Stimulated activated CD8-positive, alpha-beta memory T cell treated with anti-CD3 and anti-CD28 coated beads, Interleukin-2, amount 100 ng/mL, for 1 hour (primary cell): ENCODE measurements at places on chromosomes 12 and 14.
A peak's percentile ranks its signal among the peaks of the same experiment; 100 is the strongest.

GRCh38 chr14:42391146-42391834 lies 784.6 kb downstream of the LRFN5 start:
- no peak for DNase-seq

DNA sequence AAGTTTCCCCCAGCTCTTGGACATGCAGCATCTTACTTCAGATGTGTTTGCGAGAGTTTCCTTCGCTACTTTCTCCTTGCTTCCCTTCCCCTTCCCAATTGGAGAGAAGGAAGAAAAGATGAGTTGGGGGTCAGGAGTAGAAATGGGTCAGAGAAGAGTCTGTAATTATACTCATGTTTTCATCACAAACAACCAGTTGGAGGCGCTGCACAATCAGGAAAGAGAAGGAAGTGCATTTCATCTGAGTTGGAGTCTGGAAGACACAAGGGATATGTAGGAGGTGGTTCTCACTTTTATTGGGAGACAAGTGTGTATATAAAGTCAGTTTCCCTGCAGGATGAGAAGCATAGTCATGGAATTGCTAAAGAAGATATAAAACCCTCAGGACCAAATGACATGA lies 31.3 kb upstream of the VSX2 start:
- no peak for DNase-seq

DNA sequence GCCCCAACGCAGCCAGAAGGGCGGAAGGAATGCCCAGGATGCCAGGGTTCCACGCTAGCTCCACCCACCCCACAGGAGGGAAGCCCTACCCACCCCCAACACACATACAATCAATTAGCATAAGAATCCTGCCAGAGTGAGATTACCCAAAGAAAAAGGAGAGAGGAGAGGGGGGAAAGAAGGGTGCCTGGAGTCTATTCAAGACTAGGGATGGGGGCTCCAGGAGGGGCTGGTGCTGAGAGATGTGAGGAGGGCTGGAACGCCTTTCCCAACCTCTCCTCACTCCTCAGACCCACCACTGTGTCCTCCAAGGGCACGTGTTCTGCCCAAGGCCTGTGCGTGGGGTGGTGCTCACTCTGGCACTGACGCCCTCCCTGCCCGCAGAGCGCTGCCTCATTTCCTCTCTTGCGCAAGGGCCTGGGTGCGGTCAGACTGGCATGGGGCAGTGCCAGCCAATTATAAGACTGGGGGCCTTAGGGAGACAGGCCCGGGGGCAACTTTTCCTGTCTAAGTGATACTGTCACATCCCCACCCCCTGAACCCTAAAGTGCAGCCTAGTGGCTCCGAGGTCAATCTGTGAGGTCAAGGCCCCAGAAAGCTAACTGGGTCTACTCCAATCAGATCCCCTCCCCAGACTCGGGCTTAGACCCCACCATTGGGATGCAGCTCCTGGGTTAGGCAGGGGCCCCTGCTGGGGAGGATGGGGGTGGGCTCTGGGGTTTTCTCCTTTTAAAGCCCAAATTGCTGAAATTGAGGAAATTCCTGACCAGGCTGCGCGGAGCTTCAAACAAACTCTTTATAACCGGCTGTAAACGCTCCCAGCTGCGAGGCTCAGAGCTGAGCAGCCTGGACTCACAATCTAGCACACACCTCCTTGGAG lies 10.2 kb upstream of the ITGB7 start:
- DNase-seq: no peak

GRCh38 chr12:51103977-51104376 lies 20.6 kb upstream of the CSRNP2 start:
- no peak for DNase-seq

DNA sequence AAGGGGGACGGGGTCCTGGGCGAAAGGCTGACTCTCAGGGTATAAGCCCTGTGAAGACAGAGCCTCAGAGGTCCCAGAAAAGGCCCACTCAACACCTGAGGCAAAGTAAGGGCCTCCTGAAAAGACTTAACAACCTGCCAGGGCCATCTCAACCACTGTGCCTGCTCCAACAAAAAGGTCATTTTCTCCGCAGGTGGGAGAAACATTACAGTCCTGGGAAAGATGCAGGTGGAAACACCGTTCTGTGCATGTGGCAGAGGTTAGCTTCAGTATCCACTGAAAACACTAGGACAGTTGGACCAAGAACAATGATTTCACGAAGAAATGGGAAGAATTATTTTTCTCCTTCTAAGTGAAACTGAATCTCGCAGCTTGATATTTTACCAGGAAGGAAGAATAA lies 50.9 kb downstream of the CCDC88C start:
- no peak for DNase-seq

- DNase-seq: no peak
These were observed 49.8 kb upstream of the LRRK2 start for GRCh38 chr12:40175045-40175444.

DNA sequence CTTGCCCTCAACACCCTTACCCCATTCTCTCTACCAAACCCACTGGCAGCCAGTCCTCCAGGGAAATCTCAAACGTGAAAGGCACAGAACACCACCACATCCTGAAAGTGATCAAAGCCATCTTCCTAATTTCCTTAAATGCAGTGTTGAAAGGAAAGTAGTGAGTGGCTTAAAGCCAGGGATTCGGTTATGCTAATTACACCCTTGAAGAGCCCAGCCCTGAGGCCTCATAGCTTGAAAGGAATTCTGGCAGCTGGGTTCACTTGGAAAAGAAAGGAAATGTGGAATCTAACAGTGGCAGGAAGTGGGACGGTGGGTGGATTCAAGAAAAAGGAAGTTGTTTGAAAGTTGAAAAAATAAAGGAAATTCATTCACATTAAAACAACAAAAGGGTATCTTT lies 73.0 kb upstream of the FICD start:
- no peak for DNase-seq

DNA sequence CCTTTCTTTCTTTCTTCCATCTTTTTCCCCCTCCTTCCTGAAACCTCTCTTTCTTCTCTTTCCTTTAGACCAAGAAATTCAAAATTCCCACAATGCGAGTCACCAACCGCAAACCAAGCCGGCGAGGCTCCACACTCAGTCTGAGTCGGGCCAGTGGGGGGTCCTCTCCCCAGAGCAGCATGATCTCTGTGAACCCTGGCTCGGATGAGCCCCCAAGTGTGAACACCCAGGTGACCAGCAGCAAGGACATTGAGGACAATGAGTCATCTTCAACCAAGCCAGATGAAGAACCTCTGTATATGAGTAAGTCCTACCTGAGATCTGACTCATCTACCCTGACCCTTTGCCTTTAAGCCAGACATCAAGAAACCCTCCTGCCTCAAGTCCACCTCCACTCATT lies 88.6 kb upstream of the TMEM233 start:
- DNase-seq: no peak

GRCh38 chr12:27193854-27194544 lies 50.1 kb upstream of the STK38L start:
- no peak for DNase-seq

GRCh38 chr14:99908653-99909250 lies 115.5 kb downstream of the EML1 start:
- no peak for DNase-seq

- no peak for DNase-seq
These were observed 4.0 kb downstream of the KRT5 start for GRCh38 chr12:52515927-52516831.

DNA sequence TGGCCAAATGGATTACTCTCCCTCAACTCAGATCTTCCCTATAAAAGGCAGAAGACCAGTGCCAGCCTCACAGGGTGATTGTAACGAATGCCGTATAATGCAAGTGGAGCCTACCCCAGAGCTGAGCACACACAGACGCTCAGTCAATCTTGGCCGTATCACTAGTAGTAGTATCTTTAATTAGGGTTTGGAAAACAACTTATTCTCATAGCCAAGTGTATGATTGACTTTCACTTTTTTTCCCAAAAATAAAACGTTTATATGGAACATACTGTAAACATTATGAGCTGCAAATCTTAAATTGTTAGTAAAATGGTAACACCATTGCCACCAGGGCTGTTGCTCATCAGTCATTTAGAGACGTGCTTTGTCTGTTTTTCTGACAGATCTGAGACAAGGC lies 30.4 kb downstream of the PLEKHG7 start:
- no peak for DNase-seq

GRCh38 chr12:27383429-27384260 lies 51.0 kb downstream of the BMAL2 start:
- peak; percentile 12 for DNase-seq

DNA sequence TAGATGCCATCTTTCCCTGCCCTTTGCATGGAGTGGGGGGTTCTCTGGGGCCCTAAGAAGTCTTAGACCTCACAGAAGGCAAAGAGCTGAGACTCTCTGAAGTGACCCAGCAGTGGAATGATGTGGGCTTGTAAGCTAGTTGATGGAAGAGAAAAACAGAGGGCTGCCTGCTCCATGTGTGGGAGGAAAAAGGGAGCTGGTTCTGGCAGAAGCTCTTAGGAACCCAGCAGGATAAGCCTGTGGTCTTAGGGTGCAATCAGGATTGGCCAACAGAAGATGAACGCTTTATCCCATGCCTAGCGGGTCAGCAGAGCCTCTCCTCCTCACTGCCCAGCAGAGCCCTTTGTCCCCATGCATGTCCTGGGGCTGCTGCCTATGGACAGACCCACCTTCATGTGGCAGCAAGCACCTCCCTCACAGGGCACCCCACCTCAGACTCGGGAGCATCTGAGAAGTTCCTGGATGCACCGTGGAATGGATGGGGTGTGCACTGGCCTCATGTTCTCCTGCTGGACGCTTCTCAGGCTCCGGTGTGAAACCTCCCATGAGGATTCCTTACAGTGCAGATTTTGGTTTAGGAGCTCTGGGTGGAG lies 152.7 kb downstream of the ADGRD1 start:
- no peak for DNase-seq

DNA sequence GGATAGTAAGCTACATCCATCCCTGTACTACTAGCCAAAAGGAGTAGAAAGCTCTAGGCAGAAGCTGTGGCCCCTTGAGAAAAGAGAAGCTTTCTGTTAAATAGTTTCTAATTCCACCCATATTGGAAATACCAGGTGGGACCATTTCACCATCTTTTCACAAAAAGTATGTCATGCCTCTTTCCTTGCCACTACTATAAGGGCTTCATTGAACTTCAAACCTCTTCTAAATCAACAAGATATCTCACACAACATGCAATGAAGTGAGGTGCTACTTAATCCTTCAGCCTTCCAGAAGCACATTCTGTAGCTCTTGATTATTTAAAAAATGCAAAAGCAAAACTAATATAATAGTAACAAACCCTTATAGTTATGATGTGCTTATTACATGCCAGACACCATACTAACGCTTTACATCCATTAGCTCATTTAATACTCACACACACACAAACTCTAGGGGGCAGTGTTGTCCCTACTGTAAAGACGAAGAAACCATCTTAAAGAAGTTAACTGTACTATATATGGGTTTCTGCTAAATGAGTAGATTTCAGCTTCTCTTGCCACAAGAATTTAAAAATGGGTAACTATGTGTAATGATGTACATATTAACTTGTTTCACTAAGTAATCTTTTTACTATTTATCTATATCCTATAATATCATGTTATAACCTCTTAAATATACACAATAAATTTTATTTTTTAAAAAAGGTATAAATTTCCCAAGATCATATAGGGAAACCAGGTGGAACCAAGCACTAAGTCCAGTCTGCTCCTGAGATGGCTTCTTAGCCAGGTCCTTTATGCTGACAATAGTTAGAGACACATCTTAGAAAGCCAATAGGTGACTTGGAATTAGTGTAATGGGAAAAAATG lies 124.4 kb downstream of the RPS29 start:
- peak; percentile 10 for DNase-seq

DNA sequence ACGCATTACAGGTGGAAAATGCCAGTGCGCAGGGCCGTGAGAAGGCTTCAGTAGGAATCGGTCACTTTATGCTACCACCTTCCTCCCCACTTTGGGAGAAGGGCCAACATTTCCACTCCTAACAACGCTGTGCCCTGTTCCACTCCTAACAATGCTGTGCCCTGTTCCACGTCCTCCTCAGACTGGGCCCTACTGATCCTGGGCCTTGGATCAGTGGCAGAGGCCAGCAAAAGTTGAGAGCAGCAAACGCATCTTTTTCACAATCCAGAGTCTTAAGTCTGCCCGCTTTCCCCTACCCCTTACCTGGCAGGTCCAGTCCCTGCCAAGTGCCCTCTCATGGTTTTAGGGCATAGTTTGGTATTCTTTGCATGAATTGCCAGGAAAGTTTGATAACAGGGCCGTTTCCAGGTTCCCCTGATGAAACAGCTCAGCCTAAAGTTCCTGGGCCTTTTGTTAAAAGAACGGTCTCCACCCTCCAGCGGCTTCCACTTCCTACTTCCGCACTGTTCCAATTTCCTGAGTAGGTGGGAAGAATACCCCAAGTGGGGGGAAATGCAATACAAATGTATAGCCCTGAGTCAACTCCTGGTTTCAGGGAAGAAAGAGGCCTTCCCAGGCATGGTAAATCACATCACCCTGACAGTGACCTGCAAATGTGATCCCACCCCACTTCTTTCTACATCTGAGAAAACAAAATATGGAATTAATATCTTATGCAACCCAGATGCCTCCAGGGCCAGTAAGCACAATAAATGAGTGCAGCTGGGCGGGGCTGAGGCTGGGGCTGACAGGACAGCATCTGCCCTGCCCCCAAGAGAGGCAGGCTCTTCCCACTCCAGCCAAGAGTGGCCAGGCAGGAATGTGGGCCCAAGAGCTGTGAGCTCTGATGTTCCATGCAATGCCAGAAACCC lies 15.0 kb downstream of the KCTD10 start:
- DNase-seq: no peak

DNA sequence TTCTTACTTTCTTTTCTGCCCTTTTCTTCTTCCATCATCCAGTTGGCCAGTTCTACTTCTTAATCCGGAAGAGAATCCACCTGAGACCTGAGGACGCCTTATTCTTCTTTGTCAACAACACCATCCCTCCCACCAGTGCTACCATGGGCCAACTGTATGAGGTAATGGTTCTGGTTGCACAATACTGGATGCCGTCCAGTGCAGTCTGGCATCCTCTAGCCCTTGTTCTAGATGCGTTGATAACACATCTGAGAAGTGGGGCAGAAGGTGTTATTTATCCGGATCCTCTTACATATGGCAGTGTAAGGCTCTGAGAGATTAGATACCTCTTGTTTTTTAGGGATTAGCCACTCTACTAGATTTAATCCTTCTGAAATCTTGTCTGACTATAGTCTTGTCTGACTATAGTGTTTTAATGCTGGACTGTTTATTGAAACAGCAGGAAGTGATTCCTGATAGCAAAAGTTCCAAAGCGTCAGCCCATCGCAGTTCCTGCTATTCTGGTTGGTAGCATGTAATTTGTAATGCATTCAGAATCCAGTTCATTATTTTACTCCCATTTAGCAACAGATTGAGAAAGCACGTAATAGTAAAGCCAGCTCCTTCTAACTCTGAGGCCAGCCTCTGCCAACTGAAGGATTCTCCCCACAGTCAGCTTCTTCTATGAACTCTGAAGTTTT lies 7.9 kb downstream of the GABARAPL1 start:
- DNase-seq: no peak

DNA sequence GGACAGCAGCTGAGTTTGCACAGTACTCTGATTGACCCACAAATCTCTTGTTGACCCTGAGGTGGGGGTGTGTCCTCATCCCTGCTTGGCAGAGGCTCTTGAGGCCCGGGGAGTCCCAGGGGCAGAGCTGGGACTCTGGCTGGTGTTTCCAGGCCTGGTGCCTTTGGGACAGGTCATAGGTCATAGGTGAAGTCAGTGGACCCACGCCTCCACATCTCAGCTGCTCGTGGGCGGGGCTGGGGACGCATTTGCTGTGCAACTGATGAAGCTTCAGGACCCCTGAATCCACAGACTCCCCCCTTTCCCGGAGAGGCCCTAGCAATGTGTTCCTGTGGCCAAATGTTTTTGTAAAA lies 408 bp upstream of the CACNA2D4 start:
- DNase-seq: no peak
